ENCODE measurements at places on chromosomes 7 and 10.

- DNase-seq: no peak
Measured at GRCh38 chr7:107355616-107356015, 114.2 kb upstream of the GPR22 start.

DNA sequence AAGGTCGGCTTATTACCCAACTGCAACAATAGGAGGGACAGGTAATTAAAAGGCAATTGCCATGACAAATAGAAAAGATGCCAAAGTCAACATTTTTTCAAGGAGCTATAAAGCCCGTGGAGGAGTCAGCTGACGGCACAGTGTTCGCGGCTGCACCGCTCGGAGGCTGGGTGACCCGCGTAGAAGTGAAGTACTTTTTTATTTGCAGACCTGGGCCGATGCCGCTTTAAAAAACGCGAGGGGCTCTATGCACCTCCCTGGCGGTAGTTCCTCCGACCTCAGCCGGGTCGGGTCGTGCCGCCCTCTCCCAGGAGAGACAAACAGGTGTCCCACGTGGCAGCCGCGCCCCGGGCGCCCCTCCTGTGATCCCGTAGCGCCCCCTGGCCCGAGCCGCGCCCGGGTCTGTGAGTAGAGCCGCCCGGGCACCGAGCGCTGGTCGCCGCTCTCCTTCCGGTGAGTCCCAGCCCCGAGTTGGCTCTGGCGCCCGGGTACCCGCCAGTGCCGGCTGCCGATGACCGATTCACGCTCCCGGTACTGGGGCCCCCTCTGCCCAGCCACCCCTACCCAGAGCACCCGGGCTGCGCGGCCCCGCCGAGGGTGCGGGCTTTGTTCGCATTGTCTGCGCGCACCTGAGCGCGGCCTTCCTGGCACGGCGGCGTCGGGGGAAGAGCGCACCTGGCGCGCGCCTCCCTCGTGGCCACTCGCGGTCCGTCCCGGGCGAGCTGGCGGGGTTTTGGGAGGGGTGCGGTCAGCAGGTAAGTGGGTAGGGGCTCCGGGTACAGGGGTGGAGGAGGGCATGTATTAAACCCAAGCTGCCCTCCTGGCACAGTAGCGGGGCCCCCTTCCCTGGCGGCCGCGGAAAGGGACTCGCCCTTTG is at the start of gene VWA2:
Gene VWA2 (plus strand): TSS at position 138 of the 877 bp plus-strand sequence. CDS start 9,460 bp downstream, outside the sequence.
- no peak for DNase-seq

- no peak for DNase-seq
Measured at GRCh38 chr10:85224366-85224940, 896.1 kb downstream of the CCSER2 start.

- no peak for DNase-seq
Measured at GRCh38 chr7:26188206-26188956, 12.2 kb downstream of the HNRNPA2B1 start.

DNA sequence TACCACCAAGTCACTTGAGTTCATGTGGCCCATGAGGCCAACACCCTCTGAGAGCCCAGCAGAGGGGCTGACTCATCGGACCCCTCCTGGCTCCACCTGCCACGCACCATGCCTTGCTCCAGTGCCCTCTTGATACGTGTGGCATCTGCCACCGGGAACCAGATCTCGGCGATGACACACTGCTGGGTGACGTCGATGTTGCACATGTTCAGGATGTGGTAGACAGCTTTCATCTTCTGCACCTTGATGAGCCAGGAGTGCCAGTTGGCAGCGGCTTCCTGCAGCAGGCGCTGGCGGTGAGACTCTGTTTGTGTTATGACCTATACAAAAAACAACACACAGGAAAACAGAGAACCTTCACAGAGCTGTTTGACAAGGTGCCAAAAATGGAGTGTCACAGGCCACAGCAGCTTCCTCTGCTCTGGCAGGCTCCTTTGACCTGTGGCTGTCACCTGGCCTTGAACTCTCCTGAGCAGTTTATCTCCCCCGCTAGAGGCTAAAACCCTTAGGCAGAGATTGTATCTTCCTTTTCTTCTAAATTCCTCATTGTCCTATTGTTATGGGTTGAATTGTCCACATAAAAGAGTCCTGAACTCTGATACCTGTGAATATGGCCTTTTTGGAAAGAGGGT is 45.2 kb upstream of the TMEM213 start:
- DNase-seq: peak; percentile 56

GRCh38 chr10:97168645-97169044 is 17.1 kb downstream of the SLIT1 start:
- no peak for DNase-seq

GRCh38 chr7:149872419-149873073 is 1.2 kb upstream of the ATP6V0E2 start:
- DNase-seq: no peak

- DNase-seq: no peak
Measured at GRCh38 chr10:100333661-100334440, 3.8 kb upstream of the PKD2L1 start.

DNA sequence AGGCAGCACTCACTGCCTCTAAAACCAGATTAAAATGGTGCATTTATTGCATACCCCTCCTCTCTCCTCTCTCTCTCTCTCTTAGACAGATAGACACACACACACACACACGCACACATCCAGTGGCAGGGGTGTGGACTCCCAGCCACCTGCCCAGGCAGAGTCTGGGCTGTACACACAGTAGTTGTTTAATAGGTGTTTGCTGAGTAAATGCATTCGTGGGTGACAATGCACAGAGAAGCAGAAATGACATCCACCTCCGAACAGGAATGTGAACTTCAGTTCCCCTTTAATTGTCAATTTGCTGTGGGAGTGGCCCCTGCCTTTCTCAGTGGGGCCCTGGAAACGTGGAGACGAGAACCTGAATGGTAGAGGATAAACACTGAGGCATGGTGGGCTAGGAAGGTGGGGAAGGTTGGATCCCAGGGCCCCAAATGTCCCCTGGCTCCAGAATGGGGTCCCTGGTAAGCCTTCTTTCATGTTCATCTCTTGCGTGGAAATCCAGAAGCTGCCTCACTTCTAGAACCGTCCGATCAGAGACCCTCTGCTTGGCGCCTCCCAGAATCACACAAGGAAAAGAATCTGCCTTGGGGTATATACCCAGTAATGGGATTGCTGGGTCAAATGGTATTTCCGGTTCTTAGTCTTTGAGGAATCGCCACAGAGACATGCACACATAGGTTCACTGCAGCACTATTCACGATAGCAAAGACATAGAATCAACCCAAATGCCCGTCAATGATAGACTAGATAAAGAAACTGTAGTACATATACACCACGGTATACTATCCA is 58.5 kb upstream of the ECHDC3 start:
- no peak for DNase-seq

- DNase-seq: no peak
Measured at GRCh38 chr7:65225422-65226006, 148.1 kb upstream of the ZNF92 start.

DNA sequence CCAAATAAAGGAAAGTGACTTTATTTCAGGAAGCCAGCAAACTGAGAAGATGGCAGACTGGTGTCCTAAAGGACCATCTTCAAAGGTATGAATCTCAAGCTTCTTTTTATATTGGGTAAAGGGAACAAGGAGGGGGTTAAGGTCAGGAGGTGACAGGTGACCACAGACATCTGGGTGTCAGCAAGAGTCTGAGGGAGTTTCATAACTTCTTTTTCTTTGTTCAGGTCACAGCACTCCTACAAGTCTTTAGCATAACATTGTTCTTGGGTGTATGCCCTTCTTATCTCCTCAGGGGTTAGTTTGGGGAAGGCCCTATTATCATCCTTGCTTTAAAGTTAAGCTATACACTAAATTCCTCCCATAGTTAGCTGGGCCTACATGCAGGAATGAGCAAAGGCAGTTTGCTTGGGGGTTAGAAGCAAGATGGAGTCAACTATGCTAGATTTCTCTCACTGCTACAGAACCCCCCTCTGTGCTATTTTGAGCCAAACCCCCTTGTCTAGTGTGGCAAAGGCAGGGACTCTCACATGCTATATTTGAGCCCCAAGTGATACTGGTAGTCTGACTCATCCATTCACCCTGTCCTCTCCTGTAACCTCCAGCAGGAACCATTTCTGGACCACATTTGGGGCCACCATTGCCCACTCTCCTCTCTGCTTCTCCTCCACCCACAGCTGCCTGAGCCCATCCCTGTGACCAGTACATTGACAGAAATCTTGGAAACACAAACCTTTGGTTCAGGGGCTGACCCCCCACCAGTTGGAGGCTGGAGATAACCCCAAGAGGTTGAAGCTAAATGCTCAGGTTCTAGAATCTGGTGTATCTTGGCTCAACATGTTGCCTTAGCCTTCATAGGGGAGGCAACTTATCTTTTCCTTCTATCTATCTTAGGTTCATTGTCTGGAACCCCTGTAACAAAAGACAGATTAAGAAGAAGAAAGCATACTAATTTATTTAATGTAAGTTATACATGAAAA is 55.5 kb upstream of the LRGUK start:
- DNase-seq: no peak

GRCh38 chr7:32117837-32118236 is 47.6 kb upstream of the PDE1C start:
- no peak for DNase-seq

DNA sequence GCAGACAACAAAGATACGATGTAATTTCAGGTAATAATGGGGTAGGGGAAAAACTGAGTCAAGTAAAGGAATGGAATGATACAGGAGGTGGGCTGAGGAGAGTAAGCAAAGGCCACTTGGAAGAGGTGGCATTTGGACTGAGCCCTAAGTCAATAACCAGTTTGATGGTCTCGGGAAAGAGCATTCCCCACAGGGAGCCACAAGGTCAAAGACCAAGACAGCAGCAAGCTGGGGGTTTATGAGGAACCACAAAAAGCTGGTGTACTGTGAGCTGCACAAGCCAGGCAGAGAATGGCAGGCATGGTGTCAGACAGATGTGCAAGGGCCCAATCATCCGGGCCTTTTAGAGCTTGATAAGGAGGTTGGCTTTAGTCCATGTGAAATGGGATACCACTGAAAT is 98.7 kb downstream of the NOC3L start:
- DNase-seq: no peak

DNA sequence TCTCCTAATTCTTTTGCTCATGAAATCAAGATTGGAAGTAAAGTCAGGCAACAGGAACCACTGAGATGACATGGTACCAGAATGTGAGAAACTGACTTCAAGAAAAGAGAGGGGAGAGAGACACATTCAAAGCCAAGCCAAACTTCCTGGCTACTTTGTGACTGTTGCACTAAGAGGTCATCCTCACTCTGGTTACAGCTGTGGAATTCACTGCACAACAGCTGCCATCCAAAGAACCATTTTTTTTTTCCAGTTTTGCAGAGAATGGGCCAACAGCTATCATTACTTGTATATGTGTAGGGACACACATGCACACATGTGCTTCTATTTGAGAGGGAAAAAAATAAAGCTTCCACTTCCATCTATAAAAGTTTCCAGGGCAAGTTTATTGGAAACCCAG is 203.5 kb downstream of the GLI3 start:
- no peak for DNase-seq

GRCh38 chr7:143205560-143206293 is 16.1 kb upstream of the TAS2R40 start:
- DNase-seq: no peak

DNA sequence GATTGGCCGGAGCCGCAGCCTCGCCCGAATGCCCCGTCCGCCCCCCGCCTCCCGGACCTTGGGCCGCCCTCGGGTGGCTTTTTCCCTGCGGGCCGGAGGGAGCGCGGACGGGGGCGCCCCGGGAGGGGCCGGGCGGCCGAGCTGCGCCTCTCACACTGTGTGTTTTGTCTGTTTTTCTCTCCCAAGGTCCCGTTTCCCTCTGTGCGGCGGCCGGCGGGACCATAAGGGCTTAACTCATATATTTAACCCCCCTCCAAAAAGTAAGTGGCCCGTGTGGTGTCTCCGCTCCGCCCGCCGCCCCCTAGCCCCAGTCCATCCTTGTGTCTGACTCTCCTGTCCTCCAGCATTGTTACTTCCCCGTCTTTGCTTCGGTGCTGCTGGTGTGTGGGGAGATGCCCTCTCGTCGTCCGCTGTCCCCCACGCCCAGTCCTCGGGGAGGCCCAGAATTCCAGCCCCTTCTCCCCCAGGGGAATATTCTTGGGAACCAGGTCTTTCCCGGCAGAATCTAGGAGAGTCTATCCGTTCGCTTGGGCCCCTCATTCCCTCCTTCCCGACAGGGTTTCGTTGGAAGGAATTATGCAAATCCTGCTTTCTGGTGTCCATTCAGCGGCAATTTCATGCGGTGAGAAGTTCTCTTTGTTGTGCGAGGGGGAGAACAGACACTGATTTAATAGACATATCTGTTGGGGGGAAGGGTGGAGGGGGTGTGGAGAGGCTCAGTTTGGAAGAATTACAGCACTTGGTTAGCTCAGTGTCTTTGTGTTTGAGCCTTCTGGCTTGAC is 1.3 kb downstream of the LCOR start:
- no peak for DNase-seq

- no peak for DNase-seq
Measured at GRCh38 chr7:39921506-39922175, 28.4 kb upstream of the CDK13 start.

GRCh38 chr7:44645696-44646095 is 39.3 kb downstream of the OGDH start:
- no peak for DNase-seq

GRCh38 chr10:88804083-88804812 is 1.7 kb downstream of the LIPM start:
- no peak for DNase-seq

DNA sequence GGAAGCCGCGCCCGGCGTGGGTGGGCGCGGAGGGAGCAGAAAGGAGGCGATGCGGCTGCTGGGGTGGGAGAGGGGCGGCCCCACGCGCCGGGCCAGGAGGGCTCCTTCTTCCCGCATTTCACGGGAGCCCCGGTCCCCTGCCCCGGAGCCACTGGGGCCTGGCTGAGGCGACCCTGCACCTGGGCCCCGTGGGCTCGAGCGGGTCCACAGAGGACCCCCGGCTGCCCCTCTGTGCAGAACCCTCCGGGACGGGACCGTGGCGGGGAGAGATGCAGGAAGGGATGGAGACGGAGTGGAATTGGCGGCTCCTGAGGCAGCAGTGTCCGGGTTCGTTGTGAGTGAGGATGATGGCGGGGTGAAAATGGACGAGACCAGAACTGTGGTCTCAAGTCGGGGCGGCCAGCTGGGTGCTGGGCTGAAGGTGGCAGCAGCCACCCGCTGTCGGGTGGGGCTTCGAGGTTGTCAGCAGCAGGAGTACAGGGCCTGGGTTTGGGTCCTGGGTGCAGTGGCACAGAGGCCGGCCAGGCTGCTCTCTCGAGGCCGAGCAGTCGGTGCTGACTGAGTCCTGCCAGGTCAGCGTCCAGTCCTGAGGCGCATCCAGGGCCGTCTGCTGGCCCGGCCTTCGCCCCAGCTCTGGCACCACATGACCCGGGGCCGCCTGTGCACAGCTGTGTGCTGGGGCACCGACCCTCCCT is 80.4 kb downstream of the VIPR2 start:
- DNase-seq: no peak
